NCI-H2107 (cell line): ENCODE measurements at places on chromosomes 2 and 18.
A peak's percentile ranks its signal among the peaks of the same experiment; 100 is the strongest.

DNA sequence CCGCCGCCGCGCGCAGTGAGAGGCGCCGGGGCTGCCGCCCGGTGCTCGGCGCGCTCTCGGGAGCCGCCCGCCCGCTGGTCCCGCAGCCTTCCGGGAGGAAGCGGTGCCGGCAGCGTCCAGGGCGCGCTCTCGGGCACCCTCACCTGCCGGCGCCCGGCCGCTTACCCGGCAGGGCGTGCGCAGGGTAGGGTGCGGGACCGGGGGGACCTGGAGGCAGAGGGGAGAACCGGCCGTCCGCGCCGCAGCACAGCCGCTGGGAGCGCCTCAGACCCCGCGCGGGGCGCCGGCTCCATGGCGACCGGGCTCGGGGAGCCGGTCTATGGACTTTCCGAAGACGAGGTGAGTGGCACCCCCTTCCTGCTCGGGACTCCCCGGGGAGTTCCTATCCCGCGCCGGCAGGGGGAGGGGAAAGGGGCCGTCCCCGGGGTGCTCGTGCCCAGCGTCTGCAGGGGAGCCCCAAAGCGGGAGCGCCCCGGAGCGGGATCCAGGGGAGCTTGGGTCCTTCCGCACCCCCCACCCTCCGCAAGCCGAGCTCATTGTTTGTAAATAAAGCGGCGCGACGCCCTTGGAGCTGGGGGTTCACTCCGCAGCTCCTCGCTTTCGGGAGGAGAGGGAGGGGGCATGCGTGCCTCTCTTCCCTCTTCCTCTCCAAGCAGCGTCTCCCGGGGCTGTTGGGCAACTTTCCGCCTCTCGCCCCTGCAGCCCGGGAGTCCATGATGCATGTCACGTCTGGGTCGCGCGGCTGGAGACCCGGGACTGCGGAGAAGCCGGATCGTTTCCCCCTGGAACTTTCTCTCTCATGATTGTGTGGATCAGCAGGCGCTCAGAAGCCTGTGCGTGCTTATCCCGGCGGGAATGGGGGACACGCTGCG lies 580 bp downstream of the NEDD4L start:
- DNase-seq: peak; percentile 67

- DNase-seq: no peak
Observed at GRCh38 chr18:26550998-26551694, 2.8 kb upstream of the KCTD1 start.

GRCh38 chr2:136990316-136990715 lies 225.0 kb downstream of the THSD7B start:
- DNase-seq: no peak

GRCh38 chr18:75638776-75639471 lies 211.4 kb upstream of the SMIM21 start:
- DNase-seq: no peak

- no peak for DNase-seq
Observed at GRCh38 chr18:68764016-68764415, 33.9 kb upstream of the CCDC102B start.

GRCh38 chr2:26355038-26355995 lies 8.7 kb upstream of the ADGRF3 start:
- DNase-seq: no peak

DNA sequence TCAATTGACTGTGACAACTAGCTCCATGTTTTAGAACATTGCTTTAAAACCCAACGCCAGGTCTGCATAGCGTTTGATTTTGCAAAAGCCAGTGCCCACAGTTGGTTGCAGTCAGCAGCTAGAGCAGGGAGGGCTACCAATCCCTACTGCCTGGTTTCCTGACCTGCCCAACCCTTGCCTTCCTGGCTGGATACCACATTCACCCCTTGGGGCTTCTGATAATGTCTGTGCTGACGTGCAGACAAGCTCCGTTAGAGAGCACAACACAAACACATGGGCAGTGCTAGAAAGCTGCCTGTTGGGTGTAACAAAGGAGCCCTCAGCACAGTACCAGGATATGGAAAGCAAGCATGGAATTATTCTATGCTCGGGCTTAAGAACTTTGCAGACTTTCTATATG lies 71.4 kb upstream of the THSD7B start:
- no peak for DNase-seq

GRCh38 chr2:143936538-143936847 lies 583.4 kb downstream of the ZEB2 start:
- DNase-seq: peak; percentile 3

GRCh38 chr2:219661955-219662395 lies 34.5 kb downstream of the SLC4A3 start:
- no peak for DNase-seq

GRCh38 chr2:86274265-86274917 lies 63.0 kb downstream of the REEP1 start:
- no peak for DNase-seq
